Osteoblast (primary cell): ENCODE measurements at places on chromosomes 6 and 20. TPM values are rescaled to one million over a fixed set of nuclear protein-coding genes. Genes with fewer than 3 reads are reported as not detected.
A peak's percentile ranks its signal among the peaks of the same experiment; 100 is the strongest.

HTR1B gene
- total RNA-seq: not detected in 2 replicates

- no peak for DNase-seq
These were observed 77.6 kb downstream of the ZMYND8 start for GRCh38 chr20:47278907-47279348.

- no peak for DNase-seq
These were observed 63.4 kb downstream of the RNF182 start for GRCh38 chr6:13988049-13988738.

- peak; percentile 61 for DNase-seq
These were observed 67.8 kb upstream of the ANKEF1 start for GRCh38 chr20:9966966-9967365.

ZSCAN31 gene
- total RNA-seq: 16.5 and 19.9 TPM in 2 replicates

GRCh38 chr20:34363465-34364222 is 571 bp downstream of the ITCH start:
- peak; percentile 87 for DNase-seq

DNA sequence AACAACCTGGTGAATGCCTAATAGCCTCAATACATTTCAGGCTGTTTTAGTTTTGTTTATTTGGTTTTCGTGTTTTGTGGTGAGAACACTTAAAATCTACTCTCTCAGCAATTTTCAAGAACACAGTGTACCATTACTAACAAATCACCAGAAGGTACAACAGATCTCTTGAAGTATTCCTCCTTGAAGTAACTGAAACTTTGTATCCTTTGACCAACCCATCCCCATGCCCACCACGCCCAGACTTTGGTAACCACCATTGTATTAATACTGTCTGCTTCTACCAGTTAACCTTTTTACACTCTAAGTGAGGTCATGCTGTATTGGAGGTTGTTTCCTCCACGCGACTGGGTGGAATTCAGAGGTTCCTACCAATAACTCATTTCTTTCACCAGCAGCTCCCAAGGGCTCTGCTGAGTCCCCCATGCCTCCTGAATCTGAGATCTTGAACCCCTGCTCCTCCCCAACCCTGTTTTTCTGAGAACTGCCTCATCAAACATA is 5.7 kb upstream of the TRIM40 start:
- DNase-seq: no peak

UBE2C gene
- total RNA-seq: 2.5 and 2.7 TPM in 2 replicates

- no peak for DNase-seq
These were observed 132.7 kb upstream of the SLC24A3 start for GRCh38 chr20:19079536-19080299.

GRM1 gene
- total RNA-seq: under 0.01 TPM in 2 replicates

DNA sequence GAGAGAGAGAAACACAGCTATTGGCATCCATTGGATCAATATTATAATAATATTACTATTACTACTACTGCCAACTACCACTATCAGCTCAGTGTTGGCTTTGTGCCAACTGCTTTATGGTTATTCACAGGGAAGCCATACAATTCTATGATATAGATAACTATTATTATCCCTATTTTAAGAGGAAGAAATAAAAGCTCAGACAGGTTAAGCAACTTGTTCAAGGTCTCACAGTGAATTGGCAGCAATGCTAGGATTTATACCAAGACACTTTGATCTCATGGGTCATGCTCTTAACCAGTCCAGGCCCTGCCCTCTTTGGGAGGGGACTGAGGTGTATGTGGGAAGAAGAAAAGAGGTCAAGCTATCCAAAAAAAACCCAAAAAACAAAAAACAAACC is 82.0 kb upstream of the TRAF3IP2 start:
- DNase-seq: no peak

KIF3B gene
- total RNA-seq: 37.4 and 39.4 TPM in 2 replicates

GRCh38 chr6:49333345-49334125 is 129.5 kb downstream of the MMUT start:
- DNase-seq: no peak

DNA sequence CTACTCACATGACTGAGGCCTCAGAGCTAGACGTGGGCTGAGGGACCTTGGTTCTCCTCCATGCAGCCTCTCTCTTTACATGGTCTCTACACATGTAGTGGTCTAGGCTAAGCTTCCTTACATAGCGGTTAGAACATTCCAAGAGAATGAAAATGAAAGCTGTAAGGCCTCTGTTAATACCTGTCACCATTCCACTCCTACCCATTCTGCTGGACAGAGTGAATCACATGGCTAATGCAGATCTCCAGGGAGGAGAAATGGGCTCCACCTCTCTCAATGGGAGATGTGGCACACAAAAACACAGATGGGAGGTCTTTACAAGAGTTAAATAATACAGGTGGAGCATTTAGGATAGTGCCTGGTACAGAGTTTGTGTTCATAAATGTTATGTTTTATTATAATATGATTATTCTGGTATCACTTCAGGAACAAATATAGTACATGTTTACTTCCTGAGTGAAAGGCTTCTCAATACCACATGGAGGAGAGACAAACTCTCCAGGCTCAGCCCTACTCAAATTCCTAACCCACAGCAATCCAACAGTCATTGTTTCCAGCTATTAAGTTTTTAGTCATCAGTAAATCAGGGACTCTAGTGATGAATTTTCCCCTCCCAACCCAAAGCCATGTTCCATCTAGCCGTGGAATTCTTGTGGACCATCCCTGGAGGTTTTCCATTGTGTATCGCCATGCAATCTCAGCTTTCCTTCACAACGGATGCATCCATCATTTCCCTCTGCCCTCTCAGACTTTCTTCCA is 57.9 kb downstream of the ISM1 start:
- DNase-seq: no peak

DNA sequence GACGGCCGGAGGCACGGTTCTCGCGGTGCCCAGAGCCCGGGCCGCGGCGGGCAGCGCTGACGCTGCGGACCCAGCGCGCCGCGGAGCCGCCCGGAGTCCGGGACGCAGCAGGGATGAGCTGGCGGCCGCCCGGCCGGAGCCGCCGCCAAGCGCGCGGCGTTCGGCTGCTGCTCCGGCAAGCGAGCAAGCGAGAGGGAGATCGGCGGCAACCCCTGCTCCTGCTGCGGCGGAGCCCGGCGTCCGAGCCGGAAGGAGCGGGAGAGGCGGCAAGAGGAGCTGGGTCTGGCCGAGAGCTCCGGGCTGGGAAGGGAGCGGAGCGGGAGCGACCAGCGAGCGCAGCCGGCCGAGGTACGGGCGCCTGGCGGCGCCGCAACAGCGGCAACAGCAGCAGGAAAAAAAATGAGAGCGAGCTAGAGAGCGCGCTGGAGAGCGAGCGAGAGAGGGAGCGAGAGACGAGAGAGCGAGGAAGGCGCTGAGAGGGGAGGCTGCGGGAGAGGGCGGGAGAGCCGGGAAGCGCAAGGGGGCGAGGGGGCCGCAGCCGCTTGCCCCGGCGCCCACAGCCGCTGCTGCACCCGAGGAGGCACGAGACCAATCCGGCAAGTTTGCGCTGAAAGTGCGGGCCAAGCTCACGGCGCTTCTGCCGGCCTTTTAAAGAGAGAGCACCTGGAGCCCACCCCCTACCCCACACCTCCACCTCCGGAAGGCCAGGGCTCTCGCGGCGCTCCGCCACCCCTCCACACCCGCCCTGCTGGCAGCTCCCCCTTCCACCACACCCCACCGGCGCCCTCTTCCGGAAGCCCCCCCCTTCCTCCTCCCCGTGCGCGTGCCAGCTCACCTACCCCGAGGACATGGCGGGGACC is 496 bp downstream of the GRM4 start:
- DNase-seq: peak; percentile 94

DNA sequence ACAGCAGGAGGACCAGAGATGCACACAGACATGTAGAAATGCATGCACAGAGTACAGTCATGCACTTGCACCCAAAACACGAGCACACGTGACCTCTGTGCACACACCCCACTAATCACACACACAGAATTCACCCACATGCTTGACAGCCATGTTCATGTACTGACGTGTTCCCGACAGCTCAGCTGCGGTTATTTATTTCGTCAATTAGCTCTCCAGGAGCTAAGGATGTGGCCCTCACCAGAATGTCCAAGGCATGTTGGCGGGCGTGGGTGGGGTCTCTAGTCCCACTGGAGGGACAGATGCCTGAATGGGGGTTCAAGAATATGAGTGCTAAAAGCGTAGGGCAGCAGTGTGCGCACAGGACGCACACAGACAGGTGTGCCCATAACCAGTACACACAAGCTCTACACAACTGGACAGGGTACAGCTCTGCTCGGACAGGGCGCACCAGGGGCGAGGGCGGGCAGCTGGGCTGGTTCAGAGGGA is 571 bp upstream of the PRPF6 start:
- peak; percentile 77 for DNase-seq

- DNase-seq: no peak
These were observed 44.0 kb downstream of the PTPRA start for GRCh38 chr20:2917266-2917665.

DNA sequence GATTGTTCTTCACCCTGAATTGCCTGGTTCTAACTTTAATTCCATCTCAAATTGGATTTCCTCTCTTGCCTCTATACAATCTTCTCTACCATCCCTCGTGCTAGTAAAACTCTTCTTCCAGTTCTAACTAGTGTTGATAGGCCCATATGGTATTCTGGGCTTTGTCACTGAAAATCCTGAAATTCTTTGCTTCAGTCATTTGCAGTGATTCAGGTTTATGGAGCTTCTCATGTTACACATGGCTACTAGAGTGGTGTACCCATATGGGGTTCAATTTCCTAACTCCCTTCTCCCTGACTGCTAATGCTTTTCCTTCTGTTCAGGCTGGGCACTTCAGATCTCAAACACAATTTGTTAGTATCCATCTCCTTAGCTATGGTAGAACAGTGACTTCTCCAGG is 956.6 kb downstream of the KIF16B start:
- DNase-seq: peak; percentile 83

REM1 gene
- total RNA-seq: 0.29 TPM in 1 of 2 replicates, not detected in the other

- DNase-seq: no peak
These were observed 153.6 kb downstream of the FOXA2 start for GRCh38 chr20:22430746-22431168.

DNA sequence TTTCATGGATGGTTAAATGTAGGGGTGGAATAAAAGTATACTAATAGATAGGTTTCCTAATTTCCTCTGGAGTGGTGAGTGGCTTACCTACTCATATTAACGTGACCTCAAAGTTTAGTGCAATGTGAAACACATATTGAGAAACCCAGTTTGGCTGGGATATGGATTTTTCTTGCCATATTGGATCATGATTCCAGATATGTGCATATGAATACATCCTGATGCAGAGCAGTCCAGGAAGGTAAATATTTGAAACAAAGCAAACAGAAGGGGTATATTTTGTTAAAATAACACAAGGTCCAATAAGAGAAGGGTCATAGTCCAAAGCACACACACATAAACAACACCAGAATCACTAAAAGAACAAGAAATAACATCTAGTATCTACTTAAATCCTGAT is 608.1 kb downstream of the PKHD1 start:
- no peak for DNase-seq

- DNase-seq: peak; percentile 83
These were observed 614 bp upstream of the TMEM242 start for GRCh38 chr6:157323966-157324300.

DNA sequence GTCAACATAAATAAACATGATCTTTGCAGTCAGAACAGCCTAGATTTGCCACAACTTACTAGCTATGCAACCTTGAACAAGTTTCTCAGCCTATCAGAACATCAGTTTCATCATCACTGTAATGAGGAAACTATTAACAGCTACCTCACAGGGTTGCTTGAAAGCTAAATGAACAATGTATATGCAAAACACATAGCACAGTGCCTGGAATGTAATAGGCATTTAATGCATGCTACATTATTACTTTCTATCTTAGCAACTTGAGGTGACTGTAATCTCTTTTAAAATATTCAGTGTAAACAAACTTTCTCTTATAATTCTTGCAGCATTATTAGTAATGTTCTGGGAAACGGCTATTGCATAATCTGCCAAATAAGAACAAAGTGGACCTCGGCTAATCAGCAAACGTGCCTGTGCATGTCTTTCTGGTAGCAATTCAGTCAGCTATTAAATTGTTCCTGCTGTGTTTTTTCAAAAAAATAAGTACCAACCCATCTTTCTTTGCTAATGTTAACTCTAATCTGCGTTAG is 61.5 kb downstream of the SYNE1 start:
- no peak for DNase-seq

DNA sequence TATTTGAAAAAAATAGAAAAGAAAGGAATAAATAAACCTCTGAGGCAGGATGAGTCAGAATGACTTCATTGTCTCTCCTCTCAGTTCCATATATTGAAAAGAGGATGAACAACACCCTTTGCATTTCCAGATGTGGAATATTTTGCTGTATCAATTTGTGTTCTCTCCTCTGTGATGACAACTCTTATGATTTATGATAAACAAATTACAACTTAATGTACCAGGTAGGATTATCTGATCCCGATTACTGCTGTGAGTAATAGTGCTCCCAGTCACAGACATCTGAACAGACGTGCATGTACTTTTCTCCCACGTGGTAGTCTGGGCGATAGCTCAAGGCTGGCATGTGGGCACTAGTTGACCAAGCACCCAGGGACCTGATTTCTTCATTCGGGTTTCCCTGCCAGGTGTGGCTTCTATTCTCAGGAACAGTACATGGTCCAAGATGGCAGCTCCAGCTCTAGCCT is 142.1 kb upstream of the SULF2 start:
- DNase-seq: peak; percentile 77

GRCh38 chr6:159985296-159985945 is 16.5 kb downstream of the IGF2R start:
- DNase-seq: no peak

CENPB gene
- 95.5 and 101 TPM in 2 replicates for total RNA-seq

DNA sequence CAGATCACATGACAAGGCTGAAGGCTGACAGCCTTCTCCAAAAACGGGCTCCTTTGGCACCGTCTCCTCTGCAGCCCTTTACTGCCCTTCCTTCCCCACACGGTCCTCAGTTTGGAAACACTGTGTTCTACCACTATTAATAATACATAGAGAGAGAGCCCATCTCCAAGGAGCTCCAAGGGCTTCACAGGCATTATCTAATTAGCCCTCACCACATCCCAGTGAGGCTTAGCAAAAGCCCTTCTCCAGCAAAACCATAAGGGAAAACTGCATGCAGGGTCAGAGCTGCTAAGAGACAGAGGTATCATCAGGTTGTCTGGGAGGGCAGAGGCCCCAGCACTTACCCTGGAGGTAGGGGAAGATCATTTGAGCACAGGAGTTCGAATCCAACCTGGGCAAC is 169.3 kb upstream of the JARID2 start:
- DNase-seq: peak; percentile 47

DNA sequence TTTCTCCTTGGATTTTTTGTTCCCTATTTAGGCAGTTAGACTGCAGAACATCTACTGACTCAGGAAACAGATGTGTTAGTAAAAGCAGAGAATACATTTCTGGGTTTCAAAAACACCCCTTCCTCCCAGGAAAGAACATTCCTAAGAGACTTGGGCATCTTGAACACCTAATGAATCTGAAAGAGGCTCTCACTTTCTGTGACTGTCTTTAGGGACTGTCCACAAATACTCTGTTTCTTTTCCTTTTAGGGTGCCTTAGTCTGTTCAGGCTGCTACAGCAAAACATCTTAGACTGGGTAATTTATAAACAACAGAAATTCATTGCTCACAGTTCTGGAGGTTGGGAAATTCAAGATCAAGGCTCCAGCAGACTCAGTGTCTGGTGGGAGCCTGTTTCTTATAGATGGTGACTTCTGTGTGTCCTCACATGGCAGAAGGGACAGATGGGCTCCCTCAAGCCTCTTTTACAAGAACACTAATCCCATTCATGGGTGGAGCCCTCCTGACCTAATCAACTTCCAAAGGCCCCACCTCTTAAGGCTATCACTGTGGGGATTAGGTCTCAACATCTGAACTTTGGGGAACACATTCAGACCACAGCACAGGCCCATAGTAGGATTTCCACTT is 19.4 kb upstream of the CCN5 start:
- DNase-seq: no peak

TDRD6 gene
- total RNA-seq: 0.36 and 0.59 TPM in 2 replicates

C6orf163 gene
- total RNA-seq: 2.7 and 3.3 TPM in 2 replicates

CAGE1 gene
- under 0.01 TPM in 2 replicates for total RNA-seq
